Caudate nucleus (tissue), 63 donors: ENCODE measurements at places on chromosomes 4 and X.

DNA sequence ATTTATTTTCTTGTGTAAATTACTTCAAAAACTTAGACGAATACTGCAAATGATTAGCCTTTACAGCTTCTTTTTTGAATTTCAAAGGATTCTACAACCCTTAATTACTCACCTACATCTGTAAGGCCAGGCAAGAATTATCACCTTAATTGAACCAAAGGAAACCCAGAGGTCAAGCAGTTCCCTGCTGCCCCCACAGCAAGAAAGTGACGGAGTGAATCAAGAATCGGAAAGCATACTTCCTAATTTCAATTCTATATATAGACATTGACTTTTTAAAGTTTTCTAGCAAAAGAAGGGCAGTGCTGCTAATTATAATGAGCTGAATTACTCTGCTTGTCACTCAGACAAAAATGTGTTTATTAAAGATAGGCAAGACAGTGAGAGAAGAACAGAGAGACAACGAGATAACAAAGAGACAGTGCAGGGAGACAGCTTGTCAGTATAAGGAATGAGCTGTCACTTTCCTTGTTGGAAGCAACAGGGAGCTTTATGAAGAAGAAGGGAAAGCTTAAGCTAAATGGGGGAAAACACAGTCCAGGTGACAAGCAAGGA lies 47.5 kb upstream of the SPANXN4 start:
- DNase-seq = no peak

- DNase-seq = no peak
These were observed 91.4 kb downstream of the KLHL13 start for GRCh38 chrX:118025226-118025625.

DNA sequence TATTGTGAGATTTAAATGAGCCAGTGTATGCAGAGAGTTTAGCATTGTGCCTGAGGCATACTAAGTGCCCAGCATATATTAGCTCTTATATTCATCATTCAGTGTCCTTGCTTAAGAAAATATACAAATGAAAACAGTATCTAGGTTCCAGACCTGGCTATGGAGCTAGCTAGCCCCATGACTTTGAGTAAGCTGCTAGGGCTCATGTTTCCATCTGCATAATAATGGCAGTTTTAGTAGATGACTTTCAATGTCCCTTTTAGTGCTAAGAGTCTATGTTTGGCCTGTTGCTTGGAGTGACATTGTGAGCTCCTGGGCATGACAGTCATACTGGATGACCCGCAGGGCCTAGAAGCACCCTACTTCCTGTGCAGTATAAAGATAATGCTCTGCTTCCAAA lies 435.3 kb downstream of the ZIC3 start:
- no peak for DNase-seq

GRCh38 chr4:117786566-117786965 lies 247.7 kb upstream of the NDST3 start:
- DNase-seq = no peak

- no peak for DNase-seq
These were observed 6.3 kb downstream of the C1QTNF7 start for GRCh38 chr4:15434091-15434490.

DNA sequence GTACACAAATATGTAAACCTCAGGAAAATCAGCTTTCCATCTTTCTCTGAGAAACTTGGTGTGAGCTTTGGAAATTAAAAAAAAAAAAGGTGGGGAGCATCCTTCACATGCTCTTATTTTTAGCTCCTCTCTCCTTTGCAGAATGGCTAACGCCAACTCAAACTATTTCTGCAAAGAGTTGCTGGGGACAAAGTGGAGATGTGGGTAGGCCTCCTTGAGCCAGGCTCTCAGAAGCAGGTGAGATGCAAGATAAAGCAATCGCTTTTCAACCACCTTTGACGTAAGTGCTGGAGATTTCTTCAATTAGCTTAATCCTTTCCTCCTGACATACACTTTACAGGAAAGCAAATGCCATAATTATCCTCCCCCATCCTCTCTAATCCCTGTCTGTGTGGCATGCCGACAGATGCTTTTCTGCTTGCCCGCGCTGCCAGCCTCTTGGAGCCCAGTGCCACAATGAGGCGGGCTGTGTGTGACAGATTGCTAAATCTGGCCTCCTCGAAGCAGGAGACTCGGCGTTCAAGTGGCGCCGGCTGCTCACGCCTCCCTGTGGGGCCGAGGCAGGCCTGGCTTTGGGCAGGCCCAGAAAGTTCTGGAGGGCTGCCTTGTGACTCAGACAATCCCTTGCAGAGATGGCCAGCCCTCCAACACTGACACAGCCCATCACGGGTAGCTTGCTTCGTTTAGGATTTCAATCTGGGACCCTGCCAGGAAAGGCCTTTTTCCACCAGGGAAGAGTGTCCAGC lies 64.9 kb upstream of the SOD3 start:
- DNase-seq = no peak

- DNase-seq = no peak
These were observed 74.6 kb upstream of the FAAH2 start for GRCh38 chrX:57211906-57212305.

DNA sequence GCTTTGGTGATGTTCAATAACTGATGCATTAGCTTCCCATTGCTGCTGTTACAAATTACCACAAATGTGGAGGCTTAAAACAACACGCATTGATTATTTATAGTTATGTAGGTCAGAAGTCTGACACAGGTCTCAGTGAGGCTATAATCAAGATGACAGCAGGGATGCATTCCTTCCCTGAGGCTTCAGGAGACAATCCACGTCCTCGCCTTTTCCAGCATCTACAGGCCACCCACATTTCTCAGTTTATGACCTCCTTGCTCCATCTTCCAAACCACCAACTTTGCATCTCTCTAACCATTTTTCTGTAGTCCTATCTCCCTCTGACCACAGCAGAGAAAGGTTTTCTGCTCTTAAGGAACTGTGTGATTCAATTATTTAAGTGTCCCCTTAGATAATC lies 92.5 kb downstream of the GASK1B start:
- DNase-seq = no peak

DNA sequence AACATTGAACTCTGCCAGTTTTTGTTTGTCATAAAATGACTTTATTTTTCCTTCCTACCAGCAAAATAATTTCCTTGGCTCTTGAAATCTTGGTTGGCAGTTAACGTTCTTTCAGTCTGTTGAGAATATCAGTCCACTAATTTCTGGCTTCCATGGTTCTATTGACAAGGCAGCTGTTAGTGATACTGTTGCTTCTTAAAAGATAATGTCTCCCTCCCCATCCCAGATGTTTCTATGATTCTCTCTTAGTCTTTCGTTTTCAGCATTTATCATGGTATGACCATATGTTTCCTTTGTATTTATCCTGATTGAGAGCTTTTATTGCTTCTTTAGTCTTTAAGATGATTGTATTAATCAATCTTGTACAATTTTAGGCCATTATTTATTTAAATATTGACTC lies 81.1 kb upstream of the STK26 start:
- no peak for DNase-seq

GRCh38 chr4:153439831-153440230 lies 26.3 kb upstream of the TMEM131L start:
- no peak for DNase-seq

DNA sequence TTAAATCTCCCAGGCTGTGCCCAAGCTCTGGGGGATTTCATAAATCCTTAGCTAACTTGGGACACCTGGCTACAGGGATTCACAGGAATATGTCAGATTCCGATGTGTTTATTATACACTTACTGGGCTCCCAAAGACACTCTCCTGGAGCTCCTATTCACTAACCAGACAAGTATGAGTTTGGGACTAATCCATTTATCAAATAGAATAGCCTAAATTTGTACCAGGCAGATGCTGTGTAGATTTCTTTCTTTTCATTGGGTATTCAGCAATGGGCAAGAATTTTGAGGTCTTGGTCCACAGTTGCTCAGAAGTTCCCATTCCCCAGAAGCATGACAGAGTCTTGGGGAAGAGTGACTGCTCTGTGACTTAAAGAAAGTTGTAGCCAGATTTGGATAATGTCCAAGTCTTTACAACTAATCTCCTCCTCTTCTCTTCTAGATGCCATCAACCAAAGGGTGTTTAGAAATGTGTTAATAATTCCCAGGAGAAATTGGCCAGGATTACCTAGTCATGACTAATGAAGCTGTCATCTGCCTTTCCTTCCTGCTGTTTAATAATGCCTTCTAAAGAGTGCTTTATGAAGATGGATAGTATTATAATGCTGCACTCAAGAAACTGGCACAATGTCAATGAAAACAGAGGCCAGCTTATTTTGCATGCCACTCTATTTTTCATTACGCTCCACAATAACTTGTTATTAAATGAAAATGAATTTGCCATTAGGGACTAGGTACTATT lies 120.9 kb downstream of the CHIC2 start:
- no peak for DNase-seq

DNA sequence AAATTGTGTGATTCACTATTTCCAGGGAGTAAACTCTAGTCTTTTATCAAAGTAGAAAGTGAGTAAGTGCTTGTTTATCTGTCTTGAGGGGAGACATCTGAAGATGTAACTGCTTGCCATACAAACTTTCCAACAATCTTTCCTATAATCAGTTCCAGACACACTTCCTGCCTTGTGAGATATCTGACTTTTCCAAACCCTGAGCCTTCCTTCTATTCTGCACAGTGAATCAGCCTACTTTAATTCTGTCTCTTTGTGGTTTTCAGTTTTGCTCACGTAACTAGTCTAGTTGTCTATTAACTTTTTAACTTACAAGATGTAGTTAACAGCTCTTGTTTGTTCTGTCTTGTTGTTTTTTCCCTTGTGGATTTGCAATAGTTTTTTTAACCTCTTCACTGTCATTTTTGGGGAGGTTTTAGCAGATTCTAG lies 947.8 kb downstream of the C4orf33 start:
- no peak for DNase-seq

DNA sequence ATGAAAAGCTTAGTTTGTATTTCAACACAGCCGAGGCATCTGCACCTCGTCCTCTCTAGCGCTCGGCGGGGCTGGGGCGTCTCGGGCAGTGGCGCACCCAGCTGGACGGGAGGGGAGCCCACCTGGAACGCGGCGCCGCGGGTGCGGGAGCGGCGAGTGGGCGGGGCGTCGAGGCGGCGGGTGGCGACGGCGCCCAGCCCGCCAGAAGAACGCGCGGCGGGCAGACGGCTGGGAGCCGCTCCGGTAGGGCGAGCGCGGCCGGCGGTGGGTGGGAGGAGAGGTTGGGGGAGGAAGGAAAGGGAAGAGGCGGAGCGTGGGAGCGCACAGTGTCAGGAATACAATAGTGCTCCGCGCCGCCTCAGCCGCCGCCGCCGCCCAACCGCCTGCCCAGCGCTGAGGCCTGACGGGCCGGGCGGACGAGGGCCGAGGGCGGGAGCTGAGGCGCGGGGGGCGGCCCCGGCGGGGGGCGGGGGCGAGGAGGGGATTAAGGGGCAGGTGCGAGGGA lies at the start of gene JADE3:
JADE3 (plus strand) TSS at position 324 of the 505 bp plus-strand sequence. CDS start 72,474 bp downstream, outside the sequence.
- peak; percentile 0 for DNase-seq

DNA sequence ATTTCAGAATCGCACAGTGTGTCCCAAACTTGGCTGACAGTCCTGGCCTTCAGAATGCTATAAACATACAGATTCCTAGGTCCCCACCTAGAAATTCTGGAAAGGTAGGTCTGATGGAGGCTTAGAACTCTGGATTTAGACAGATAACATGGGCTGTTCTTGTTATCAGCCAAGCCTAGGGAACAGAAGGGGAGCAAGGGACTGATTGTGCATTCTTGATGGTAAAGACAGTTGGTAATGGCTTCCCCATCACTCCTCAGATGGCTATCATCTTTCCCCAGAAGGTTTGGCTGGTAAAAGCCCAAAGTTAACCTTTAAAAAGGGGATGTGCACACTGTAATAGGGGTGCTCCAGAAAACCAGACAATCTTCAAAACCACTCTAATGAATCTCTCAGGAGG lies 35.7 kb downstream of the DIPK2B start:
- no peak for DNase-seq

DNA sequence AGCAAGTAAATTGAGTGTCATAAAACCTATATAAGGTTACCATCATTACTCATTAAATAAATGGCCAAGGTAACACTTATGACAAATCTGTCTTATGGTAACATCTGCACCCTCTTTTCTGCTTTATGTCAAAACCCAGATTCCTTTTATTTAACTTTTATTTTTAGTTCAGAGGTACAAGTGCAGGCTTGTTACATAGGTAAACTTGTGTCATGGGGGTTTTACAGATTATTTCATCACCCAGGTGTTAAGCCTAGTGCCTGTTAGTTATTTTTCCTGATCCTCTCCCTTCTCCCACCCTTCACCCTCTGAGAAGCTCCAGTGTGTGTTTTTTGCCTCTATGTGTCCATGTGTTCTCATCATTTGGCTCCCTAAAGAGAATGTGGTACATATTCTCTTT lies 930.7 kb downstream of the CCSER1 start:
- no peak for DNase-seq

- DNase-seq = no peak
These were observed 13.6 kb downstream of the SYAP1 start for GRCh38 chrX:16733013-16733412.

- no peak for DNase-seq
These were observed 39.8 kb downstream of the GPM6A start for GRCh38 chr4:175772170-175772705.

- DNase-seq = no peak
These were observed 498 bp downstream of the RBMX start for GRCh38 chrX:136880003-136880451.

DNA sequence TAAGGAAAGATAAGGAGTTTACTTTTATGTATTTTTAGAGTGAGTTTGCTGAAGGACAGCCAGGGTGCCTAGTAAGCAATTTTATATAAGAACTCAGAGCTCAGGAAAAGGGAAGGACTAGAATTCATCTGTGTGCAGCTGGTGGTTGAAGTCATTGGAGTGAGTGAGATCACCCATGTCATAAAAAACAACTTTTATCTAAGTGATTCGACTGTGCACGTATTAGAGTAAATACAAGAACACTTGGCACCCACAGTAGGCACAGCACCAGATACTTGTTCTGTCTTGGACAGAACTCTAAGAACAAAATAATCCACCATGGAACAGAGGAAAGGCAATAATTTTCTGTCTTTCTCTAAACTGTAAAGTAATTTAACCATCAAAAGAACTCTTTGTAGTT lies 31.6 kb downstream of the SYNPO2 start:
- no peak for DNase-seq

- DNase-seq = no peak
These were observed 94.1 kb upstream of the GALNT7 start for GRCh38 chr4:173074501-173074946.

DNA sequence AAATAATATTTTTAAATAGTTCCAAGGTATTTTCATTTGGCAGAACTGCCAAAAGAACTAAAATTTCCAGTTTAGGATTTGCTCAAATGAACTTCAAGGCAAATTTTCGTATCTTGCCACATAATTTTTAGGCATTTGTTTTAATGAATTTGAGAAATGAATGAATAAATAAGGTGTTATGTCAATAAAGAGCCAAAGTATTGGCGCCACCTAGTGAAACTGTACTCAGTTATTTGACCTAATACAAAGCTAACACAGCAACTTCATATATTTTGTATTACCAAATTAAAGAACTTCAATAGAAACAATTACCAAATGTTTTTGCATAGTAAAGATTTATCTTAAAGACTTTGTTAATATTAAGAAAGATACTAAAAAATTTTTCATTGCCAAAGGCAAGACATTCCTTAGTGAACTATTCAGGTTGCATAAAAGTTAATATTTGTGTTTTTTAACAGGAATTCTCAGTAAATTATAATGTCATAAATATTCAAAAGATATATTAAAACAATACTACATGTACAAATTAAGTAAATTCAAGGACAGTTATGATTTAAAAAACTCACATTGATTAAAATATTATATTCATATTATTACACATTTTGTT lies 50.3 kb downstream of the STPG2 start:
- no peak for DNase-seq
